Kidney tubule cell (primary cell): ENCODE measurements at places on chromosomes 7 and 10.
A peak's percentile ranks its signal among the peaks of the same experiment; 100 is the strongest.

GRCh38 chr10:62062752-62063512 lies 161.4 kb downstream of the ARID5B start:
- DNase-seq, result no peak

DNA sequence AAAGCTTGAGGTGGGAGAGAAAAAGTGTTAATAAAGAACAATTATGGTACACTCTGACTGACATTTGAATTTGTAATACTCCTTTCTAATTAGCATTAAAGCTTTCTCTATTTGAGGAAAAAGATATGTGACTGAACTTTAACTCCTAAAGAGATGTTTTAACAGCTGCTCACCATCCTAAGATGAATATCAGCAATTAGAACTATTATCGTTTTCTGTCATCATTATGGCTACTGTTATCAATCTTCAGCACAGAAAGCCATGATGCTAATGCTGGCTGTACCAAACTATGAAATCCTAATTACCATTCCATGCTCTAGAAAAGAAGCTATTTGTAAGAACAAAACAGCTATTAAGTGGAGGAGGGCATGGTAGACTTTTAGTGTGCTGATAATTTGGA lies 228.8 kb upstream of the CSTF2T start:
- DNase-seq, result no peak

- DNase-seq, result peak; percentile 87
Measured at GRCh38 chr10:110460111-110460809, 37.4 kb upstream of the DUSP5 start.

DNA sequence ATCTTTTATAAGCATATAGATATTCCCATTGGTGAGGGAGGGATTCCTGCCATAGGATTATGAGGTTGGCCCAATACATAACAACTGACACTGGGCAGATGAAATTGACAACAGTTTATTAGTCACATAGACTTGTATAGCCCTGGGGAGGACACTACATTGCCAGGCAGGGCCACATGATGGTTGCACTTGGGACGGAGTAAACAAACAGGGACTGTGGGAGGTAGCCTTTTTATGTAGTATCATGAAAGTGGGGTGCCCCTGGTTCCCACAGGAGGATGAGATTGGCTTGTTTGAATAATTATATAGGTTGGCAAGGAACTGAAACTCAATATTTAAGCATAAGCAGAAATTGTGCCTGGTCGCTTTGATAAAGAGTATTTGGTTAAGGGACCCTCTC lies 23.5 kb downstream of the TRIM24 start:
- no peak for DNase-seq

GRCh38 chr7:86972072-86972471 lies 87.4 kb downstream of the ELAPOR2 start:
- no peak for DNase-seq

GRCh38 chr10:29734640-29734961 lies 99.8 kb upstream of the SVIL start:
- DNase-seq, result no peak

- DNase-seq, result no peak
Measured at GRCh38 chr10:78474743-78475142, 441.1 kb downstream of the RPS24 start.

DNA sequence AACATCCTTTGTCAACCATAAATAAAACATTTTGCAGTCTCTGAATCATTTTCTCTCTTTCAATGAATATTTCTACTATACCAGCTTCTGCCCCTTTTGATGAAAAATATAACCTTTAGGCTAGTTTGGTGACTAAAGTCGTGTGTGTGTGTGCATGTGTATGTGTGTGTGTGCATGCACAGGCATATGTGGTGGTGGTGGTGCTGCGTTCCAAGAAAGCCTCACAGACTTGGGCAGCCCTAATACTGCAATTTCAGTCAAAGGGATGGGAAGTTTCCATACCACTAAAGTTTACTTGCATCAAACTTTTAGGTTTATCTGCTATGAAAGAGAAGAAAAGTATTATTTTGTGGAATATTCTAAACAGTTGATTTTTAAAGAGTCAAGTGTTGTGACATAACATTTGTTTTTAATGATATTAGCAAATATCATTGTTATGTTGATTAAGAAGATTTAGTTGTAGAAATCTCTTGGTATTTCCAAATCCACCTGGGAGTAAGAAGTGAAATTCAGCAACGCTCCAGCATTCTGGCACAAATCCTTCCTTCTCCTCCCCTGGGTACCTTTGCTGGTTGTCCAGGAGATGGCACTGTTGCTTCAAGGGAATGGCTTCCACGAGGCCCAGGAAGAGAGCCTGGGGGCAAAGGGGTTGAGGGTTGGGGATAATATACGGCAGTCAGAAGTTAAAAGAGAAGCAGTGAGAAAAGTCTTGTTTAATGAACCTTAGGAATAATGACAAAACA lies 41.5 kb downstream of the ASB4 start:
- peak; percentile 56 for DNase-seq

- DNase-seq, result no peak
Measured at GRCh38 chr7:76280408-76280807, 22.1 kb upstream of the HSPB1 start.
